ENCODE measurements at places on chromosomes 4 and X. TPM values are rescaled to one million over a fixed set of nuclear protein-coding genes. Genes with fewer than 3 reads are reported as not detected.

The SMIM10L2A gene
- 1.7 TPM for total RNA-seq

The PFKFB1 gene
- total RNA-seq = not detected

The CT55 gene
- total RNA-seq = not detected

The SMIM9 gene
- total RNA-seq = not detected

The TMEM150C gene
- 0.38 TPM for total RNA-seq

The FGF13 gene
- total RNA-seq = under 0.01 TPM

The S100G gene
- not detected for total RNA-seq

The GAGE2A gene
- not detected for total RNA-seq

The SLC4A4 gene
- total RNA-seq = 21.1 TPM

The CXorf51A gene
- total RNA-seq = not detected

The GNL3L gene
- 19.7 TPM for total RNA-seq

The TMSB15A gene
- 2.5 TPM for total RNA-seq

The IL1RAPL2 gene
- not detected for total RNA-seq

The RASSF6 gene
- total RNA-seq = under 0.01 TPM

The DCK gene
- total RNA-seq = 28.6 TPM

The STPG2 gene
- 0.56 TPM for total RNA-seq

The HERC6 gene
- 6.3 TPM for total RNA-seq

Measured in regular cardiac myocyte (primary cell).